ENCODE measurements at places on chromosomes 1 and 21.
A peak's percentile ranks its signal among the peaks of the same experiment; 100 is the strongest.

DNA sequence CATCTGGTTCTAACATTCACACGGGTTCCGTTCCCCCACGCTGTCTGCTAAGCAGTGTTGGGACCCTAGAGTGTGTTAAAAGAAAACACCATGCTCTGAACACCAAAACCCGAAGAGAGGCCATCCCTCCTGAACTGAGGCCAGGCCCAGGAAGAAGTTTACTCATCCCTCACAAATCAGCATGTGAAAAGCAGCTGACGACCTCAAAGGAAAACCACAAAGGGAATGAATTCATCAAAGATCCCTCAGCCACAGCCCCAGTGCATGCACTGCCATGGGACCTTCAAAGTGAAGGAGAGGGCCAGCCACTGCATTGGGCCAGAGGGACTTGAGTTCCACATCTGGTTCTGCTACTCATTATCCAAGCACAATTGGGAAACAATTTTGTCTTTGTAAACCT lies 7.0 kb upstream of the PSEN2 start:
- peak; percentile 63 for DNase-seq

DNA sequence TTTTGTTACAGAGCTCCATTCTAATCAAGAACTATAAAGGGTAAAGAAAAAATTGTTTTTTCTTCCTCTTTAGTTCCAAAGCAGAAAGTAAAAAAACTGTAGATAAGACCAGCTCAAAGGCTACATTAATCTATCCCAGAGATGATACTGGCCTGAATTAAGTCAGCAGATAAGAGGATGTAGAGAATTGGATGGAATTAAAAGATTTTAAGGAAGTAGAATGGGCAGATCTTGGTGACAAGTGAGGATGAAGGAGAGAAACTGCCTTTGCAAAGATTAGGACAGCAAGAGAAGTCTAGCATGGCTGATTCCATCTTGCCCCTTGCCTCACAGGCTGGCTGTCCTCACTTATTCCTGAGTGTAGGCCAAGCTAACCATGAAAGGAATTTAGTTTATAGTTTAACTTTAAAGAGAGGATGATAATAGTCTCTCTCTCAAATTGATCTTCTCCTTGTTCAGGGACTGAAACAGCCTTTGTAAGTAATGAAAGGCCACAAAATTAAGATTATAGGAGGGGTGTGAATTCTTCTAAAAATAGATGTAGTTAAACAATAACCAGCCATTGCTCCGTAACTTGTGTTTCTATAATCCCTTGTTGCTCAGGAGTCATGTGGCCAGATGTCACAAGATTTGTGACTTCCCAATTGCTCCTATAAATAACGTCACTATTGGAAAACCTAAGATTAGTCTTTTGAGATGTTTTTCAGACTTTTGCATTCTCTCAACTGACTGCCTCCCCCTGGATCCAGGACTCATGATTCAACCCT lies 265.0 kb upstream of the USP24 start:
- DNase-seq = no peak

DNA sequence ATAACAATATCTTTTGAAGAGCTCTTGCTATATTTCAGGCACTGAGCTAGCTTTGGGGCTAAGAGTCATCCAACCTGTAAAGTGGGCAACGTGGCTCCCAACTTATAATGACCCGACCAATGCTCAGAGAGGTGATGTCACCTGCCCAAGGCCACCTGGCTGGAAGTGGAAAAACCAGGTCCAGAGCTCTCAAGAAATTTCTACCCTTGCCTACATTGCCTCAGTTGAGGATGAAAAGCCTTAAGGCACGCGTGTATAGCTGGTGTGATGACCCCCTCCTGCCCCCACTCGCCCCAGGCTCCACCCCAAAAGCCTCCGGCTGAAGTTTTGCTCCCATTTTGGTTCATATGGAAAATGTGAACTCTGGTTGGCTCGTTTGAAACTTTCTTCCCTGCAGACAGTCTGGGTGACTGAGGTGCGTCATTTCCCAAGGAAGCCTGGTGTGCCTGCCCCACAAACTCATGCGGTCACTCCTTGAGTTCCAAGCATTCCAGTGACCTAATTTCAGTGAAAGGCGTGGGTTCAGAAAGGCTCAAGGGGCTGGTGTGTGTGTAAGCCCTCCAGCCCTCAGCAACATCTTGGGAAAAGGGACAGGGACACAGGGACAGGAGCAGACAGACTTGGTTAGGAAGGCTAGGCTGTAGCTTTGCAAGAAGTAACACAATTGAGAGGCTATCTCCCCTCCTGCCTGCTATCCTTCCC lies 20.5 kb downstream of the HTR1D start:
- peak; percentile 88 for DNase-seq

GRCh38 chr1:1118876-1119220 lies 3.0 kb upstream of the C1orf159 start:
- DNase-seq = no peak

GRCh38 chr1:169326956-169327268 lies 40.7 kb downstream of the NME7 start:
- DNase-seq = peak; percentile 9

DNA sequence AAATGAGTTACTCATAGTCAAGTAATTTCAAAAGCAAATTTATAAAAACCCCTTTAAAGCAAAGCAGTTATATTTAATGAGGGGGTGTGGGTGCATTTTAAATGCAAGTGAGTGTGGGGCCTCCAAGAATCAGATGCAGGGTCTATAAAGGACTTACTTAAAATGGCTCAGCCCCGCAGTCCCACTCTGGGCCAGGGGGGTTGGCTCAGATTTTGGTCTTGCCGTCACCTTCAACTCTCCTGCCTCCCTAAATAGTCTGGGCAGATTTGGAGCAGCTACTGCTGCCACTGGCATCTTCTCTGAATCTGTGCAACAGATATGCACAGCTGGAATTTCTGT lies 16.2 kb downstream of the AMPD2 start:
- no peak for DNase-seq

GRCh38 chr1:79695138-79695537 lies 688.6 kb upstream of the ADGRL4 start:
- no peak for DNase-seq

- no peak for DNase-seq
Observed at GRCh38 chr1:236734141-236734765, 48.0 kb downstream of the ACTN2 start.

- no peak for DNase-seq
Observed at GRCh38 chr1:50593515-50593914, 170.3 kb upstream of the DMRTA2 start.

DNA sequence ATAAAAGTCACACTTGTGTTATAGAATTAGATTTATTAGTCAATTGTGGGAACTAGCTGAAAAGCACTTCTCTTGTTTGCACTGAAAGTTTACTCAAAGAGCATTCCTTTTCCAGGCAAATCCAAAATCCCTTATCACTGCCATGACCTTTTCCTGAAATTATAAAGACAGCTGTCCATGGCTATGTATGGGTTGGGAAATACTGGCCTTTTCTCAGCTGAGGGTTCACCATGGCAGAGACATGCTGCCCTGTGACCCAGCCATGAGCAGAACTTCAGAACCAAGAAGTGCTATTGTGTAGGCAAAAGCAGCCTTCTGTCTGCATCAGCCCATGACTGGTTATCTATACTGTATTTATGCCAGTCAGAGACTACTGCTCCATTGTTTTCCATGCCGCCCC lies 9.8 kb upstream of the EDEM3 start:
- DNase-seq = no peak

- no peak for DNase-seq
Observed at GRCh38 chr1:223225481-223225880, 82.4 kb upstream of the TLR5 start.

DNA sequence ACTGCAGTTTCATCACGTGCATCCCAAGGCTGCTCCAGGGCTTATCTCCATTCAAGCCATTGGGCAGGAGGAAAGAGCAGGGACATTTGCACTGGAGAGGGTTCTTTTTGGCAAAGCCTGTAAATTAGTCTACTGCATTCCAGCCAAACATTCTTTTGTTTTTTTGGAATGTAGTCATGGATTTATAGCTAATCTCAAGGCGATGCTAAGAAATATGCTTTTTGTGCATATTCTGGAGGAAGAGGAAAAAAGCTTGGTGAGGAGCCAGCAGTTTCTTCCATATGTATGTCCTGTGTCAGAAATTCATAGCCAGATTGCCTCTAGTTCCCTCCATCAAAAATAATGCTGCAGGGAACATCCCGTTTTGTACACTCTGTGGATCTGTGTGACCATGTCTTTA lies 221.4 kb downstream of the BACH1 start:
- DNase-seq = no peak

GRCh38 chr1:176541663-176542062 lies 78.7 kb downstream of the PAPPA2 start:
- DNase-seq = peak; percentile 16

GRCh38 chr1:53016705-53017104 lies 45.3 kb upstream of the PODN start:
- peak; percentile 29 for DNase-seq

DNA sequence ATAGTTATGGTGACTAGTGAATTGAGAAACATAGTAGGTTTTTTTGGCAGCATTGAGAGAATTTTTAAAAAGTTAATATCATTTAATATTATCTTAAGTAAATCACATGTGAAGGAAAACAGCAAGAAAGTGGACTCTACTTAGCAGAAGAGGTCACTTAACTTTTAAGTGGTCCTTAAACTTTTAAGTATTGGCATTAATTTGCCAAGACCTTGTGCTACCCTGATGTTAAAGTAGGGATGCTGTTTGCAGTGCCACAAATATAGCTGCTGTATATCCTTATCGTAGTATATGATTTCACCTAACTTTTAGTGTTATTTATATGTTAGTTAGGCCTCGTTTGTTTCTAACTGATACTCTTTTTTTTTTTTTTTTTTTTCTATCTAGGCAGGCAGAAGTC lies 40.2 kb downstream of the SMG7 start:
- DNase-seq = no peak

GRCh38 chr1:92872719-92873118 lies 40.9 kb downstream of the RPL5 start:
- no peak for DNase-seq

- DNase-seq = no peak
Observed at GRCh38 chr1:157112186-157112867, 12.7 kb upstream of the ETV3L start.

- peak; percentile 20 for DNase-seq
Observed at GRCh38 chr1:51058858-51059257, 43.2 kb upstream of the C1orf185 start.

DNA sequence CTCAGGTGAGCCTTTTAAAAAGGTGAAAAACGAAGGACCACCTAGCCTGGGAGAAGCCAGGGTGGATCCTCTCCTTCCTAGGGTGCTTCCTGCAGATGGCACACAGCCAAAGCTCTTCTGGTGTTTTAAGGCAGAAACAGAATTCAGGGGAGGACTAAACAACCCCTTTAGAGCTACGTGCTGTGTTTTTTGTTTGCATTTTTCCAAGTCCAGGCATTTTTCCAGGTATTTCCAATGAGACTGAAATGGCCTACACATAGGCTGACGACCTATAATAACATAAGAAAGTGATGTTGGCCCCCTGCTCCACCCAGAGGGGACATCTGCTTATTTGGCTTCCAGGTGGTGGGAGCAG lies 83.8 kb downstream of the CAPZB start:
- DNase-seq = no peak

DNA sequence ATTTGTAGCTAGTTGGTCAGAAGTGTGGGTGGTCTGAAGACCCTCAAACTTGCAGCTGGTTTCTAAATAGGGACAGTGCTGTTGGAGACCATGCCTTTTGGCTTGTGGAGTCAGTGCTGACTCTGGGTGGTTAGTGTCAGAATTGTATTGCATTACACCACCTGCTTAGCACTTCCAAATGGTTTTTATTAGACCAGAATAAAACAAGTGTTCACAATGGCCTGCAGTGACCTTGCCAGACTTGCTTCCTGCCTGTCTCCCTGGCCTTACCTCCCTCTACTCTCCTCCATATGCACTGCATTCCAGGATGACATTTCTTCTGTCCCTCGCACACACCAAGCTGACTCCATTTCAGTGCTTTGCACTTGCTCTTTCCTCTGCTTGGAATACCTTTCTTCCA lies 72.7 kb upstream of the CNIH3 start:
- no peak for DNase-seq

GRCh38 chr1:197320991-197321531 lies 53.0 kb downstream of the CRB1 start:
- peak; percentile 32 for DNase-seq

DNA sequence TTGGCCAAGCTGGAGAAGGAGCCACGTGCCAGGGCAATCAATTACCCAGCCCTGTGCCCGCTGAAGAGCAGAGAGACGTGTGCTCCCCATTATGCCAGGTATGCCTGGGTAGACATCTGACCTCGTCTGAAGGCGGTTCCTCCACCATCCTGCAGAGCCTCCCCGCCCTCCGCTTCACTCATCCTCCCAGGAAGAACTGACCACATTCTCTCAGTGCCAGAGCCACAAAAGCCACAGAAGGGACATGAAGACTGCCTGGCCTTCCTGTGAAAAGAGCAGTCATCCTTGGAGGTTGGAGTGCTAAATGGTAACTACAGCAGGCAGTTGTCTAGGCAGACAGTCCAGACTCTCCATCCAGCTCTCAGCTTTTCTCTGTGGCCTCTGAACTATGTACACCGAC lies 12.0 kb downstream of the SYT2 start:
- no peak for DNase-seq

DNA sequence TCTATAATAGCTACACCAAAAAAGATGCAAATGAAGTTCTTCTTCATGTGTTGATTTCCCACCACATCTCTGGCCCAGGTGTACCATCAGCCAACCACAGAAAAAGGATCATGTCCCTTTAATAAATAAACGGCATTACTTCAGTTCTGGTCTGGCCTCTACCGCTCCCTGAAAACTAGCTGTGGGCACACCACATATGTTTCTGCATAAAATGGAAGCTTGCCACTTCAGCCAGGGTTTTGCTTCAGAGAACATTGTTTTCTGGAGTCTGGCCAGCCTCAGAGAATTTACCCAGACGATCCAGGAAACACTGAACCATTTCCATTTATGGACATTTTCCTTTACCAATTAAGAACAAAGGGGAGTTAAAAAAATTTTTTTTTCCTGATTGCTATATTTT lies 5.8 kb upstream of the LAMC2 start:
- peak; percentile 81 for DNase-seq

GRCh38 chr1:7335224-7335879 lies 435.7 kb upstream of the VAMP3 start:
- DNase-seq = no peak

GRCh38 chr1:66468722-66469121 lies 65.2 kb upstream of the SGIP1 start:
- no peak for DNase-seq

DNA sequence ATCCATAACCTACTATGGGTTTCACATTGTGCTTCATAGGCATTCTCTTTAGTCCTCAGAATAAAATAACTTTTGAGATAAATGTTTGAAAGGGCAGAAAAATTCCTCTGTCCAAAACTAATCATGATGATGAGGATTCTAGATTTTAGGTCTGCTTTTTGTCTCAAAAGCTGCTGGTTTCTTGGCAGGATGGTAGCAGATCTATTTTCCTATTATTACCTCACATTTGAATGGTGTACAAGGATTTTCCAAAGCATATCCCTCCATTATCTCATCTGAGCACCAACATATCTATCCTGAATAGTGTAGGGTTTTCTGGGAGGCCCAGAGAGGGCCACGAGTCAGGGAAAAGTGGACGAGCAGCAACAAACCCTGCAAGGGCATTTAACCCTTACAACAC lies 201.9 kb downstream of the PLPP3 start:
- DNase-seq = no peak

GRCh38 chr1:27430903-27431600 lies 38.6 kb downstream of the GPR3 start:
- DNase-seq = no peak
